IPS DF 19.7 (cell line): ENCODE measurements at places on chromosomes 1 and 21.
A peak's percentile ranks its signal among the peaks of the same experiment; 100 is the strongest.

DNA sequence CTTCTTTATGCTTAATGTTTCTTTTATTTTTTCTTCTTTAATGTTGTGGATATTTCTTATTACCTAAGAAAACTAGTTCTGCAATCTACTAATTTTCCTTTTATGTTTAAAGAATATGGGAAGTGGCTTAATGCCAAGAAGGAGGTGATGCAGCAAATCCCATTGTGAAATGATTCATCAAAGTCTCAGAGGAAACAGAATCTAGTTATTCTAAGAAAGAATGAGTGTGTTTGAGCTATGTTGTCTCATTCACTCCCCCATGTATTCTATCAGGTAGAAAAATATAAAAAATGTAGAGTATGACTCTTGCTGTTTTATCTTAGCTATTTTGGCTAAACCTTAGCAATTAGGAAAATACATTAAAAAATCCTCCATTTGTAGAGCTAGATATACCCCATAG, 659.9 kb upstream of the RGS18 start:
- no peak for DNase-seq

- no peak for DNase-seq
Measured at GRCh38 chr1:11704691-11705475, 13.4 kb downstream of the DRAXIN start.

- no peak for DNase-seq
Measured at GRCh38 chr1:246418565-246419312, 88.3 kb downstream of the SMYD3 start.

DNA sequence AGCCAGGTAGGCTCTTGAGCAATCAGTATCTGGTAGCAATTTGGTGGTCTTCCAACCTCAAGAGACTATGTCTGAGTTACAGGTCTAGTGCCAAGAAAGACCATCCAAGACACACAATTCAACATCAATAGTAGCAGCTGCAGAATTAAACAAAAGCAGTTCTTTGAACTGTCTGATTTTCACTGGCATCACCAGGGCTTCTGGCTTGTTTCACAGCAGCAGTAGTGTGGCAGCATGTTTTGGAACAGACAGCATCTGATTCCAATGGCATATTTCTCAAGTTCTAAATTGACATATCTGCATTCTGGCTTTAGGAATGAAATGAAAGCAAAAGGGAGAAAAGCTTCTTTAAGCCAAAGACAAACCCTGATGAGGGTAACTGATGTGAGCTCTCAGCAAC, 334.7 kb upstream of the PRMT6 start:
- DNase-seq, result no peak

GRCh38 chr1:245234217-245235081, 79.7 kb downstream of the KIF26B start:
- peak; percentile 35 for DNase-seq

- no peak for DNase-seq
Measured at GRCh38 chr1:2533365-2533764, 3.3 kb upstream of the HES5 start.

GRCh38 chr21:34154878-34155277, 81.5 kb downstream of the MRPS6 start:
- no peak for DNase-seq

DNA sequence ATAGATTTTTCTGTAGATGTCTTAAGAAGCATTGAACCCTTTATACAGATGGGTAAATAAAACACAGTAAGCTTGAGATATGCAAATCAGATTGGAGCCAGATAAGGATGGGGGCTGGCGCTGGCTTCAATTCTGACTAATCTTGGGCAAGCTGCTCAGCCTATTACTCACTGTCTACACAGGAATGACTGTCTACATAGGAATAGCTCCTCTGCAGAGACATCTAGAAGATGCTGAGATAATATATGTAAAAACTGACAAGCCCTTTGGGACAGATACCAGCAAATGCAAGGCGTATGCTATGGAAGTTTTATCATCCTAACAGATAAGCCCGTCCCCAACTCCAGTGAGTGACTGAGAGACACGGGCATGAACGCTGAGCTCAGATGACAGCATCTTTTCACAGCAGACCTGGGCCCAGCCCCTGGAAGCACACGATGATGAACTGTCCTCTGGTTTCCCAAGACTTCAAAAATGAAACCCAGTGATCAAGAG, 1.7 kb downstream of the CLDN14 start:
- DNase-seq, result no peak

DNA sequence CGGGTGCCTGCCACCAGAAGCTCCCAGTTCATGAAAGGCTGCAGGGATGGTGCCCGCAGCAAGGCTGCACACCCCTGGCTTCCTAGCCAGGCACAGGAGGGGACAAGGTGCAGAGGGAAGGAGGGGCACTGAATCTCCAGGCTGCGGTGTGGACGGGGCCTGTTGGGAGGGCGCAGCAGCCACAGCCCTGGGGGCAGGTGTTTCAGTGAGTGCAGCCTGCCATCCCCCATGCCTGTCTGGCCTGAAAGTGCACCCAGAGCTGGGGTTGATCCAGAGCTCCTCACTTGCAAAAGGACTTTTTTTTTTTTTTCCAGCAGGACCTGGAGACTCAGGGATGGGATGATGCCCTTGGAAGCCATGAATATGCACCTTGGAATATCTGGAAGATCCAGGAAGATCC, 153.7 kb upstream of the C1orf174 start:
- no peak for DNase-seq

- DNase-seq, result no peak
Measured at GRCh38 chr1:239232921-239233320, 153.4 kb upstream of the CHRM3 start.

DNA sequence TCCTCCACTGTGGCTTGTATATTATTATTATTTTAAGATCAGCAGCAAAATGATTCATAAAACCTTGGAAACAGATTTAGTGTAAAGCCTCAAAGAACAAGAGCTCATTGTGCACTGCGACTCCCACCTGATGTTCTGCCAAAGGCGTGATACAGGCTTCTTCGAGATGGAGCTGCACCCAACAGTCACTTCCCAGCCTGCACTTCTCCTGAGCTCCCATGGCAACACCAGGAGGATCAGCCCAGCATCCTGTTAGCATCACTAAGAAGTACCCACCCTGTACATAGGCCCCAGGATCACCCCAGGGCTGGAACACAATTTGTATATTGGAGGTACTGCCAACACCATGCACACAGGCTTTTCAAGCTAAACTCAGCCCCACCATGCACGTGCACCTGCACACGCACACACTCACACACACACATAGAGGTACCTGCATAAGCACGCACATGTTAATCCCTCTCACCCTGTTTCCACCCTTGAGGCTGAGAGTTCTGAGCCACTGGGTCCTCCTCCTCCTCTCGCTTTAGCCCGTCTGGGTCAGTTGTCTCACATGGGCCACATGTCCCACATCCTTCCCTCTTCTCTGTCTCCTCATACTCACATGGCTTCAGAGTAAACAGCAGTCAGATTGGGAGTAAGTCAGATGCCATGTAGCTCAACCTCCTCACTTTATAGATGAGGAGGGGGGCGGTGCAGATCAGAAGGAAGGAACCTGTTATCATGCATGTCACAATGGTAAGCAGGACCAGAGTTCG, 281.9 kb upstream of the POU3F1 start:
- no peak for DNase-seq

- no peak for DNase-seq
Measured at GRCh38 chr21:15653710-15654109, 76.1 kb upstream of the USP25 start.

DNA sequence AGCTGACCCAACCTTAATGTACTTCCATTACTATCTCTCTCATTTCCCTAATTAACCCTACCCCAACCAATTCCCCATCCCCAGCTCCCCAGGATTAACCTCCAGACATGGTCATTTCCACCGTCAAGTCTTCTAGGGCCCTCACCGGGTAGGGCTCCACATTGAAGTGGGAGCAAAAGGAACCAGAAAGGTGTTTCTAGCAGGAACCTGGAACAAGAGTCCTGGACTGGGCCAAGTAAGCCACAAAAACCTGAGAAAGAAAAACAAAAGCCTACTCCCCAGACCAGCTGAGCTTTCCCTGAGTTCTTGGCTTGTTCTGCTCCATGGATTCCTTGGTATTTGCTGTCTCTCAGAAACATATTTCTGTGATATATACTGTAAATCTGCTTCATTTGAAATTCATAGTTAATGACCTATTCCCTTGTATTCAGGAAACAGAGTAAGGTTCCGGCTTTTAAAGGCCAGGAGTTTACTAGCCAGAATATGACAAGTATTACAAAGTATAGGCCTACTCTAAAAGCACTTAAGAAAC, 58.4 kb downstream of the SYF2 start:
- no peak for DNase-seq

DNA sequence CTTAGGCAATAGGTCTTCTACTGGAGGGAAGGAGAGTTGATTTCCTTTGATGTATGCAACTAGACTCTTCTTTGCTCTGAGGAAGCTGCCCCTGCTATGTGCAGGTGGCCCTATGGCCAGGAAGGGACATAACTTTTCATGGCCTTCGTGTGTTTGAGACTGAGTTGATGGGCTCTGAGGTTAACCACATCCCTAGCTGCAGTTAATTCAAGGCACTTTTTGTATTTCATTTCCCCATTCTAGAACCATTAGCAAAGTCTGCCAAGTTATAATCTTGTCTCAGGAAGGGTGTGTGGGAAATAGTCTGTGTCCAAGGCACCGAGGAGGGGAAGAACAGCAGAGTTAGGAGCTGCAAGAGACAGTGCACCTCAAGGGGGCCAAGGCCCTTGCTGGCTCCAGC, 2.5 kb downstream of the FCRL4 start:
- DNase-seq, result no peak

- DNase-seq, result no peak
Measured at GRCh38 chr1:14487671-14488070, 110.8 kb upstream of the KAZN start.

GRCh38 chr1:200384818-200385390, 24.9 kb downstream of the ZNF281 start:
- DNase-seq, result no peak
